Fibroblast of skin of abdomen (primary cell): ENCODE measurements at places on chromosomes 4 and X.

GRCh38 chr4:124330045-124330444 is 382.5 kb downstream of the ANKRD50 start:
- no peak for DNase-seq

GRCh38 chr4:124334119-124334518 is 378.4 kb downstream of the ANKRD50 start:
- DNase-seq: peak; percentile 92

GRCh38 chrX:50680990-50681389 is 133.0 kb downstream of the SHROOM4 start:
- no peak for DNase-seq

- no peak for DNase-seq
Measured at GRCh38 chr4:80568891-80569290, 233.4 kb downstream of the CFAP299 start.

DNA sequence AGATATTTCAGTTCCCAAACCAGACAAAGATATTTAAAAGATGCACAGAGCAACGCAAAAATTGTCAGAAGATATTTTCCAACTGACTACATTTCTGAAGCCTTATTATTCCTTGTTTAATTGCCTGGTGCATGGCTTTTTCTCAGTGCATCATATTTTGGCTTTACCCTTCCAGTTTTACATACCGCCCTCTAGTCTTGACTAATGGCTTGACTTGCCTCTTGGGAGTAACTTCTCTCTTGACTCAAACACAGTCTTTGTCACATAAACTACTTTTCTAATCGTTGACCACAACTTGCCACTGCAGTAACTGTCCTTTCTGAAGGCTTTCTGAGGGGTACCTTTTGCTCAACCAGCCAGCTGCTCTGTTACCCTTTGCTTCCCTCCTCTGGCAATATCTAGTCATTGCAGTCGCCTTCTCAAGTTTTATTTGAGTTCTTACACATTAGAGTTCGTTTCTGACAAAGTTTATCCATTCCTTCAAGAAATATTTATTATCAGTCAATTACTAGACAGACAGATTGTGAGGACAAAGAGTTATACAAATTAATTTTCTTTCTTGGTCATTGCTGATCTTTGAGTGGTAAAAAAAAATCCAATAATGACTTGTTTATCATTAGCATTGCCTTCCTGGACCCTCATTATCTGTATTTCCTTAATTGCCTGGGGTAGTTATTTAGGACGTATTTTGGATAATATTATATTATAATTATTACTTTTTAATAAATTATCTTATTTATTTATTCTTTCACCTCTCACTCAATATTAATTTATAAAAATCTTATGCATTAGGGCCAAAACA is 506.9 kb upstream of the PCDH10 start:
- peak; percentile 31 for DNase-seq

- DNase-seq: no peak
Measured at GRCh38 chr4:34771632-34772031, 1472.7 kb downstream of the ARAP2 start.

GRCh38 chr4:108529984-108530905 is 90.1 kb upstream of the RPL34 start:
- no peak for DNase-seq

- peak; percentile 95 for DNase-seq
Measured at GRCh38 chr4:67885762-67886161, 2.0 kb upstream of the TMPRSS11D start.

DNA sequence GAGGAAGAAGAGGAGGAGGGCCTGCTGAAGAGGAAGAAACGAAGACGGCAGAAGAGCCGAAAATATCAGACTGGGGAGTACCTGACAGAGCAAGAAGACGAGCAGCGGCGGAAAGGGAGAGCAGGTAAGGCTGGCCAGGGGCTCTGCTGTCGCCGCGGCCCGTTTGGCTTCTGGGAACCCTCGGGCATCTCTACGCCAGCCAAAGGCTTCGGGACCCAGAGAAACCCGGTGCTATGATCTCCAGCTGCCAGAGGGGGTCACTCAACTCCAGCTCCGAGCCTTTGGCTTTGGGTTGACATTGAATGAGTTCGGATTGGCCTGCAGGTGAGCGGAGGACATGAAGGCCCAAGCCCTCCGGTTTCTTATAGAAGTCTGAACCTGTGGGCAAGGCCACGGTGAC is 42.8 kb downstream of the BCORL1 start:
- no peak for DNase-seq

- DNase-seq: no peak
Measured at GRCh38 chr4:95044324-95044837, 286.6 kb downstream of the BMPR1B start.

GRCh38 chrX:20374900-20375438 is 108.3 kb upstream of the RPS6KA3 start:
- DNase-seq: no peak

GRCh38 chrX:148146121-148146520 is 165.0 kb downstream of the FMR1NB start:
- no peak for DNase-seq

GRCh38 chr4:106670976-106671375 is 302.4 kb upstream of the GIMD1 start:
- DNase-seq: peak; percentile 89

GRCh38 chr4:186149872-186150271 is 41.5 kb upstream of the CYP4V2 start:
- no peak for DNase-seq

- no peak for DNase-seq
Measured at GRCh38 chr4:184282251-184282713, 64.6 kb upstream of the ENPP6 start.

DNA sequence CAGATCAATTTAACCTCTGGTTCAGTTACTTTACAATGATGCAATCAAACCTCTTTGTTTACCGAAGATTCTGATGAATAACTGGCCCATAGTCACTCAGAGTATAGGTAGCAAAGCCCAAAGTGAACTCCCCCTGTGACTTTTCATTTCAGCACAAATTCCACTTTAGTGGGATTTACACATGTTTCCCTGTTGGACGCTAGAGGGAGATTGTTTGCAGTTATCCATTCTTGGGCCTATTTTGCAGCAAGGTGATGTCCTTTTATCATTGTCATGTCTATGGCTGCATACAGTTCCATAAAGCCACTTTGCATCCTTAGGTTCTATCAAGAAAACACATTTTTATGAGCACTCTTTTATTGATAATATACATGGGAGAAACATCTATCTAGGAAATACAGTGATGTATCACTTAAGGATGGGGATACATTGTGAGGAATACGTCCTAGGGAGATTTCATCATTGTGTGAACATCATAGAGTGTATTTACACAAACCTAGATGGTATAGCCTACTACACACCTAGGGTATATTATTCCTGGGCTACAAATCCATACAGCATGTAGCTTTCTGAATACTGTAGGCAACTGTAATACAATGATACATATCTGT is 14.5 kb upstream of the DKK2 start:
- peak; percentile 17 for DNase-seq

DNA sequence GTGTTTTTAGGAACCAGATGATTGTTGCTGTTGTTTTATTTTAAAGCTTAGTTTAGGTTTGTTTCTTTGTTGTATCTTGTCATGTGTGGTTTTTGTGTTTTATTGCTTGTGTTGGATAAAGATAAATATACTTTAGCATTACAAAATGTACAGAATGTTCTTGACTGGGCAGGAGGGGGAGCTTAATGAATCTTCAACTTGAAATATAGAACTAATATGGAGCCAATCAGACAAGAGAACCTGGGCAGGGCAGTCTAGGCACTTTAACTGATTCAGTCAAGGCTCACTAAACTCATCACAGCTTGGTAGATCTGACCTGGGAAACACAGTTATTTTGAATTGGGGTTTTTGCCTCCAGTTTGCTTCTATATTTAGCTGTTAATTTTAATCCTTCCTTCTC is 304.2 kb downstream of the ARHGAP24 start:
- DNase-seq: peak; percentile 36

- DNase-seq: no peak
Measured at GRCh38 chr4:2591189-2591588, 54.7 kb downstream of the FAM193A start.

DNA sequence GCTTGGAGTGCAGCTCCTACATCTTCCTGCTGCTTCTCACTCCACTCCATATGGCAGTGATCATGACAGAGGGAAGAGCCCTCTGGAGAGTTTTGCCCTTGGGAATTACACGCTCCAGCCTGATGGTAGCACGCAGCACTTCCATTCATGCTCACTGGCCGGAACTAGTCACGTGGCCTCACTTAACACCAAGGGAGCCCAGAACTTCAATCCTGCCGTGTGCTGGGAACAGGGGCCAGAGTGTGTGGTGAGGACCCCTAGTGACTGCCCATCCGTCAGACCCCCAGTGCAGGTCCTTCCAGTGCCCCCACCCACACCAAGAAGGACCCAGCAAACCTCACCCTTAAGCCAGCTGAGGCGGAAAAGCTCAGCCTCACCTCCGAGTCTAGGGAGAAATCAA is 230.7 kb downstream of the EVC2 start:
- DNase-seq: no peak

- DNase-seq: no peak
Measured at GRCh38 chr4:100848841-100849240, 331.0 kb upstream of the EMCN start.
